GM23338 (cell line): ENCODE measurements at places on chromosomes 4 and X. TPM values are rescaled to one million over a fixed set of nuclear protein-coding genes. Genes with fewer than 3 reads are reported as not detected.

- no peaks in the 10 kb centered on the region for H3K4me1 ChIP-seq
- no peaks in the 10 kb centered on the region for H3K36me3 ChIP-seq
- no peak overlapping the region for H3K4me3 ChIP-seq
- no peak overlapping the region for H3K27ac ChIP-seq
- no peak for DNase-seq
- H3K27me3 ChIP-seq, result no peaks in the 10 kb centered on the region
Observed at GRCh38 chrX:100700809-100701208, 31.1 kb downstream of the SYTL4 start.

DNA sequence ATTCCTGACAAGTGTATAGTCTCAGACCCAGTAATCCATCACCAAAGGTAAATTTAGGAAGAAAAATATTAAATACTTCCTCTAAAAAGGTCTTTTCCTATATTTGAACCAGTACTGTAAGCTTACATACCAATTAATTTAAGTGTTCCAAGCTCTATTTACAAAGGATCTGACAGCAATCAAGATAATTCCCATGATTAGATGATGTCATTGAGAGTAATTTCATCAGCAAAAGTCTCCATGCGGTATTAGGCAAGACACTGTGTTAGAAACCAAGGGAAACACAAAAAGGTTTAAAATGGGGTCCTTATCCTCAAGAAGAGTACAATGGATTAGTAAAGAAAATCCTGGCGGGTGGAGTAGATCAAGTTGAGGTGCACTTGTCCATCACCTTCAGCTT is 198.5 kb downstream of the PRDM5 start:
- H3K4me3 ChIP-seq, result no peak overlapping the region
- no peaks in the 10 kb centered on the region for H3K27me3 ChIP-seq
- no peak overlapping the region for H3K27ac ChIP-seq
- DNase-seq, result no peak

GRCh38 chrX:14124562-14124961 is 94.9 kb upstream of the GEMIN8 start:
- H3K4me1 ChIP-seq, result no peaks in the 10 kb centered on the region
- no peaks in the 10 kb centered on the region for H3K36me3 ChIP-seq
- no peak overlapping the region for H3K4me3 ChIP-seq

DNA sequence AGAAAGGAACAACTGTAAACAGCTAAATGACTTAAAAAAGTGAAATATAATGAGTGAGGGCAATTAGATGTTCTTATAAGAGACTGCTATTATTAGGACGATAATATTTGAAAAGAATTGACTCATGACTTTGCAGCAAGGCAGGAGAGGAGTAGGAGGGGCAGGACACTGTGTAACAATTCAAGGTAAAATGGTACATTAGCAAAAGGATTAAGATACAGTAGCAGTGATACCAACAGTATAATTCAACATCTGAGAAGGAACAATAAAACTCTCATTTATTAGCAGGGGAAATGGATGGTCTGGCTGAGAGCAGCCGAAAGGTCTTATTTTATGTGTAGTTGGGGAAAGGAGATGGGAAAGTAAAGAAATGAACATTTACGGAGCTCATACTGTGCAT is 315.5 kb upstream of the BOD1L1 start:
- no peak overlapping the region for H3K27ac ChIP-seq
- no peak for DNase-seq
- H3K4me3 ChIP-seq, result no peak overlapping the region
- no peaks in the 10 kb centered on the region for H3K27me3 ChIP-seq
- no peaks in the 10 kb centered on the region for H3K36me3 ChIP-seq
- no peaks in the 10 kb centered on the region for H3K4me1 ChIP-seq

Gene RAI2
- total RNA-seq, result 0.83 and 1.4 TPM in 2 replicates

Gene NEXMIF
- total RNA-seq, result 0.70 and 0.76 TPM in 2 replicates
